NCI-H2171 treated with DMSO at 0.1 percent for 48 hours (cell line): ENCODE measurements at places on chromosomes 11 and 22.

DNA sequence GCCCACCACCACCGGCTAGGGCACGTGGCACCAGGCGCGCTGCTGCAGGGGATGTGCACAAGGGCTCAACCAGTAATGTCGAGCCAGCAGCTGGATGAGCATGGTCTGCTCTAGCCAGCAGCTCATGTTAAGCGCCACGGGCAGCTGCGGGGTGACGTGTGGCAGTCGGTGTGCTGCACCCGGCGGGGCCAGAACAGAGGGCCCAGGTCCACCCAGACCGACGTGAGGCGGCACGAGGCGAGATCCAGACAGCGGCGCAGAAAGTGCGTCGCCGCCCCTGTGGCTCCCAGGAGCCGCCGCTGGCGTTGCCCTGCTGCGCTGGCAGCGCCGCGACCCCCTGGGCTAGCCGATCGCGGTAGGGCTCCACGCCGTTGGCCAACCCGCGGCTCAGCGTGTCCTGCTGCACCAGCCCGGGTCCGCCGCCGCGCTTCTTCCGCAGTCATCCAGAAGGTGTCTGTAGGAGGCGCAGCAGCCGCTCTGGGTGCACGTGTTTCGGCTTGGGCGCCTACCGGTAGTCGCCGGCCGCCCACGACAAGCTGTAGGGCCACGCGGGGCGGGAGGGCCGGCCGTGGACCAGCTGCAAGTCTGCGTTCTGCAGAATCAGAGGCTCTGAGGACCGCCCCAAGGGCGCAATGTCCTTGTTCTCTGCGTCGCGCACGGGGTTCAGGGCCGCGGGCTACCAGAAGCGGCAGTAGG lies 4.6 kb upstream of the GALR3 start:
- peak; percentile 66 for DNase-seq

DNA sequence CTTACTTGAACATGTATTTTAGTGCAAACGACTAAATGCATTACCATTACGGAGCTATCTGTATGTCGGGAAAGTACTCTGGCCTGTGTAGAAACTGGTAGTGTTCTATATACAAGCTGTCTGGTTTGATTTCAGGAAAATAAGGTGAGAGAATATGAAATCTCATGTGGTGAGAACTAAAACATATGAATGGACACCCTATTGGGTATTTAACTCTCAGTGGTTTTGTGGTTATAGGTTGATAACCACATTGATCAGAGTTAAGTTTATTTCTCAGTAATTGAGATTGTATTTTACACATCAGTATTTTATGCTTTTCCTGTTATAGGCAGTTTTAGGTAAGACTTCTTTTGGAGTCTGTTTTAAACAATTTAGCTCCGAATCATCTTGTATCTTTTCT lies 10.4 kb downstream of the ANO5 start:
- no peak for DNase-seq

- no peak for DNase-seq
These were observed 278.2 kb downstream of the BRD1 start for GRCh38 chr22:49549256-49550140.

DNA sequence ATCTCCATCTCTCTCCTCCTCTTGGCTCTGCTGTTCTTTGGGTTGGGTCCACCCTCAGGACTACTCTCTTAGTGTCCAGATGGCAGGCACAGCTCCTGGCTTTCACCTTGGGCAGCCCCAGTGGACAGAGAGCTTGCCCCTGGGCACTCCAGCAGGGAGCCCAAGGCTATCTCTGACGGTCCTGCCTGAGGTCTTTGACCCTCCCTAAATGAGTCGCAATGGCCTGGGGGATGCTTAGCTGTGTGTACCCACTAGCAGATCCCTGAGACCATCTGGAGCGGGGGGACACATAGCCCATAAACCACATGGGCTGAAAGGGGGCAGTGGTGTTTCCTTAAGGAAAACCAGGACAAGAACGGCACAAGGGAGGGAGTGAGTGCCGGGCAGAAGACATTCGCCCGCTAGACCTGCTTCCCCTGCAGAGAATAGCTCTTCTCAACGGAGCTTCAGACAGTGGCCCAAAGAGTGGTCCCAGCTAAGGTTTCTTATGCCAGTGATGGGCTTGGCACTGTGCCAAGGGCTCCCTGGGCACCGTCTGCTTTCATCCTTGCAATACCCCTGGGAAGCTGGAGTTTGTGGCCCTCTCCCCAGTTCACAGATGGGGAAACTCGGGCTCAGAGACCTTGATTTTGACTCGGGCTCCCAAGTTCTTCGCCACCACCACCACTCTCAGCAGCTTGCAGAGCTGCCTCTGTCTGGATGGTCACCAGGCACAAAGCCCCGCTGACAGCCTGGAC lies 53.9 kb upstream of the ANO1 start:
- DNase-seq: no peak

GRCh38 chr11:94308024-94308423 lies 3.6 kb downstream of the IZUMO1R start:
- DNase-seq: no peak

DNA sequence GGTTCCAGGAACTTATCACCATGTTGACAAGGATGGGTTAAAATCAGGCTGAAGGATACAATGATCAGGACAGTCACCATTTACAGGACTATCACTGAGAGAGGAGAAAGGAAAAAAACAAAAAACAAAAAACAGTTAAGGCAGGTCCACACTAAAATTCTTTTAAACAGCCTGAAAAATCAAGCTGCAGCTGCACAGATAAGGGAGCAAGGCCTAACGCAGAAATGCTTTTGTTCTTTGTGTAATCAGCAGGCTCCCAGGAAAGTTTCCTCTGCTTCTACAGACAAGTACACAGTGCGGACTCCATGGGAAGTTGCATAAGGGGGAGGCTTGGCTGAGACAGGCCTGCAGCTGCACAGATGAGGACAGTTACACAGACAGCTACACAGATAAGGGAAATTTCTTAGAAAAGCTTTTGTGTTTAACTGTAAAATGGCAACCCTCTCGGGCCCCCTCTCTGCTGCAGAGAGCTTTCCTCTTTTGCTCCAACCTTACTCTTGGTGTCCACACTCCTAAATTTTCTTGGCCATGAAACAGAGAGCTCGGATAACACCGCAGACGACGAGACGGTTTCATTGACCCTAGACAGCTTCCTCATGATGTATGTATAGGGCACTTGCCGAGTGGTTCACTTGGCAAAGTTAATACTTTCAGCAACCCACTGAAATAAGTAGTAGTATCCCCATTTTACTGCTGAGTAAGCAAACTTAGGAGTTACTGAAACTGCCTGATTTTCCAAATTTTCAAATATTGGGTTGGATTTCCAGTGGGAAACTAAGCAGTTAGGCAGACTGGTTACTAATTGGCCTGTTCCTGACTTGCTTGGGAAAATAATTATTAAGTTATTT lies 45.5 kb downstream of the PIWIL3 start:
- no peak for DNase-seq

DNA sequence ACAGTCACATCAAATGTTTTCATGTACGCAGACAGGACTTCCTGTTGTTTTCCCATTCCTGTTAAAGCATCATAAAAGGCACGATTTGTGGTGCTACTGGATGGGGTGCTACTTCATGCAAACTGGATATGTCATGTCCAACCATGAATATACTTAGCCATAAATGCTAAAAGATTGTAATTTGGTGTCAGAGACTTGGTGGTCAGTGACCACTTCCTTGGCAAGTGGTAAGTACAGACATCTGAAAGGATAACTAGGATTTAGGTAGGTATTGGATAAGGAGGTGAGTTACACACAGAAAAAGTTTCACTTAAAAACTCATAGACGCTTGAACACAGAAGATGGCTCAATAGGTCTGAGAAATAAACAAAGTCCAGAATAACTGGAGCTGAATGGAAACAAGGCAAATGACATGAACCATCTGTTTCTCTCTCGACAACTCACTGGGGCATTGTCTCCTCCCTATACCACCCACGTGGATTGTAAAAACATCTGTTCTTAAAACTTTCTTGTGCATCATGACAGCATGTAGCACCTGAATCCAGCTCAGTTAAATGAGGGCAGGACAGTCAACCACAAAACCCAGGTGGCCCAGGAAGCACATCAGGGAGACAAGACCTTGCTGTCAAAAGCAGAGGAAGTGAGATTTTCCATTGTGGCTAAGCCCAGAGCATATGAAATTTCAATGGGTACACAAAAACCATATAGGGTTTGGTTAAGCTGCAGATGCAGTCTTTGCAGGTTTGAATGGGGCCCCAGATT lies 22.1 kb upstream of the IGLL5 start:
- peak; percentile 82 for DNase-seq

GRCh38 chr11:80841675-80842074 lies 1400.8 kb upstream of the TENM4 start:
- DNase-seq: no peak

DNA sequence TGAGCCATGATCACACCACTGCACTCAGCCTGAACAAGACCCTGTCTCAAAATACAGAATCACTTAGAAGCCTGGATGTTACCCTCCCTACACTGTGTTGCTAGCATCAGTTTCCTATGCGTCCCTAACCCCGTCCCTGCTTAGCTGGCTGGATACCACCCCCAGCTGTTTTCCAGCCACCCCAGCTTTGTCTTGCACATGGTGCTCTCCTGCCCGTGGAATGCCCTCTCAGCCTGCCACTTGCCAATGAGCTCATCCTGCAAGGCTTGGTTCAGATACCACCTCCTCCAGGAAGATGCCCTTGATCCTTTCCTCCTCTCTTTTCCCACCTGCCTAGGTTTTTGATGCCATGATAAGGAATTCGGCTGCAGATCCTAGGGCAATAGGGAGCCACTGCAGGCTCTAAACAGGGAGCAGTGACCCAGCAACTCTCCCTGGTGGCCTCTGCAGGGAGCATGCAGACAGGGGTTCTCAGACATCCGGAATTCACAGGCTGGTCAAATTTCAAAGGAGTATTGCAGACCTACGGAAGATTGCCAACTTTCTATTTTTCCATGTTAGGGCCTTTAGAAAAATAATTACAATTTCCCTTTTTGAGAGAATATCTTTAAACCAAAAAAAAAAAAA lies 52.7 kb upstream of the WNT7B start:
- DNase-seq: no peak

- peak; percentile 2 for DNase-seq
These were observed 851.1 kb upstream of the RAG2 start for GRCh38 chr11:37449146-37449545.

DNA sequence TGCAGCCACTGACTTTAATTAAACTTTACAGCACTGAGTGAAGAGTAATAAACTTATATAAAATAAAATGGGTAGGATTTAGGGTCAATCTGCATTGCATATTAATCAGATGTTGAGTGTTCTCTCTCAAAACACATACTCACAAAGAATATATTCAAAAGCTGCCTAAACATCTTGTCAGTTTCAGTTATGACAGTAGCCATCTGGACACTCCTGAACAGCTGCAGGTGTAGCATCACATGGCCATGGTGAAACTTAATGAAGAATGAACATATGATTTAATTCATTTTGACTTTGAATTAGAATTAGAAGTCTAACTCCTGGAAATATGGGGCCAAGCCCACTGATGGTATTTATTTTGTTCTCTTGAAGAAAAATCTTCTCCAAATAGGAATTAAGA lies 684.3 kb upstream of the RAG2 start:
- no peak for DNase-seq

GRCh38 chr11:9203691-9204311 lies 61.3 kb downstream of the DENND5A start:
- DNase-seq: no peak

DNA sequence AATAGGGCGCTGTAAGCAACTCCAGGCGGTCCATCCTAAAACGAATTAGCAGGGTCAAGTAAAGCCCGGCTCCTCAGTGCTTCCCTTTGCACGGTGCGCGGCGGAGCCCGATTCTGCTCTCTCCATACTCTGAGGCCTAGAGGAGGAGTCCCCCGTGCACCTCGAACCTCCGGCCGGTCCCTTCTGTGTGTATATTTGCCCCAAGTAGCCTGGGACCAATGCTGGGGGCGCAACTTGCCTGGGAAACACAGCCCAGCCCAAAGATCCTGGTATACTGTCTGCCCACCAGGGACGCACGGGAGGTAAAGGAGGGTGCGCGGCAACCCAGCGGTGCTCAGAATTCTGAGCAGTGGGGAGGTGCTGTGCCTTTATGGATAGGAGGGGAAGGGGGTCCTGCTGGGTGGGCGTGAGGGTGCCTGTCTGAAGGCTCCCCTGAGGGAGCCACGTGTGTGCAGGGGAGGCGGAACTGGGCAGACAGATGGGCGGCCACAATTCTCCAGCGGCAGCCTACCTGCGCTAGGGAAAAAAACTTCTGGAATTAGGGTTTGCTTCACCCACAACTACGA lies 4.8 kb upstream of the TBX1 start:
- DNase-seq: no peak

- no peak for DNase-seq
These were observed 13.9 kb upstream of the GAL start for GRCh38 chr11:68670208-68670992.

GRCh38 chr11:23087407-23087806 lies 227.1 kb upstream of the CCDC179 start:
- DNase-seq: no peak

DNA sequence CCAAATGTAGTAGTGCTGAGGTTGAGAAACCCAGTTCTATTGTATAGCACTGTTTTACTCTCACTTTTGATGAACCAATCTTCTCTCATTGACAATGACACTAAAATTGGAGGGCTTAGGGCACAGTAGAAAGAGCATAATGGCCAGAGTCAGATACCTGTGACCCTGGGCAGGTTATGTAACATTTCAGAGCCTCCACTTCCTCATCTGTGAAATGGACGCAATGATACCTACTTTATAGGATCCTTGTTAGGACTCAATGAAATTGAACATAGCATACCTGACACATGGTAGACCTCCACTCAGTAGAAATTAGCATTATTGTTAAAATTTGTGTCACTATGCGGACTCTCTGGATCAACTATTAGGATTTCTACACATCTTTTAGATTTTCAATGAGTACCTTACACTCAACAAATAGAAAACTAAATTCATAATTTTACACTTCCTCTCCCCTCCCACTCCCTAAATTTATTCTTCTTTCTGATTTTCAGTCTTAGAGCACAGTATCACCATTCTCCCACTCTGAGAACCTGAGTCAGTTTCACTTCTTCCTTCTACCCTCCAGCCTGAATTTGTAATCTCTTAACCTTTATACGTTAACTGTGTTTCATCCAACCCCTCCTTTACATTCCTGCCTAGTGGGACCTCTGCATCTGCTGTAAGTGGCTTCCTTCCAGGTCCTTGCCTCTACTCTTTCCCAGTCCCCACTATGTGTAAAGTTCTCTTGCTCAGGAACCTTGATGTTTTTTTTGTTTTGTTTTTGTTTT lies 78.3 kb downstream of the MICAL2 start:
- DNase-seq: no peak

- DNase-seq: no peak
These were observed 858.8 kb downstream of the METTL15 start for GRCh38 chr11:28966951-28967350.

DNA sequence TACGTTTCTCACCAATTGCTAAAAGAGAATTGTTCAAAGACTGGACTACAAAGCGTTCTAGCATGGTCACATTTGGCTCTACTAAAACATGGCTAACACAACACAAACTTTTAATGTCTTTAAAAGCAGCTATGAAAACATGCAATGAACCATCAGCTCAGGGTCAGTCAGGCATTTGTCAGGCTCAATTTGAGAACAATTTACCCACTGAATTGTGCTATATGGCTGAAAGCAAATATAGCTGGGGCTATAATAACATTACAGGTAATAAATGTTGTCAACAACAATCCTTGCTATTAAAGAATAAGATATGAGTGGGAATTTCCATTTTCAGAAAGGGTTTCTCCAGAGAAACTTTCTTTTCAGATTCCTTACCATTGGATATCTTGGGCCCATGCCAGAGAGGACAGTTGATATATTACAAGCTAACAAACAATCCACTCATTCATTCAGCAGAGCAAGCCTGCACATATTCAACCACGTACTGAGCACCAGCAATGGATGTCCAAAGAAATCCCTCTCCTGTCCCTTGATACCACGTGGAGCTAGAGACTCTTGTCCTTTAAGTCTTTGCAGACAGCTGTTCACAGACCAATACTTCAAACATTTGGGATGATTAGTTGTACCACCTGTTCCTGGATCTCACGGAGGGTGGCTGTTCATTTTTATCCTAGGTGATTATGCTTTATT lies 82.5 kb upstream of the DDI1 start:
- DNase-seq: no peak
